ENCODE measurements at places on chromosomes 2 and 18.
A peak's percentile ranks its signal among the peaks of the same experiment; 100 is the strongest.

DNA sequence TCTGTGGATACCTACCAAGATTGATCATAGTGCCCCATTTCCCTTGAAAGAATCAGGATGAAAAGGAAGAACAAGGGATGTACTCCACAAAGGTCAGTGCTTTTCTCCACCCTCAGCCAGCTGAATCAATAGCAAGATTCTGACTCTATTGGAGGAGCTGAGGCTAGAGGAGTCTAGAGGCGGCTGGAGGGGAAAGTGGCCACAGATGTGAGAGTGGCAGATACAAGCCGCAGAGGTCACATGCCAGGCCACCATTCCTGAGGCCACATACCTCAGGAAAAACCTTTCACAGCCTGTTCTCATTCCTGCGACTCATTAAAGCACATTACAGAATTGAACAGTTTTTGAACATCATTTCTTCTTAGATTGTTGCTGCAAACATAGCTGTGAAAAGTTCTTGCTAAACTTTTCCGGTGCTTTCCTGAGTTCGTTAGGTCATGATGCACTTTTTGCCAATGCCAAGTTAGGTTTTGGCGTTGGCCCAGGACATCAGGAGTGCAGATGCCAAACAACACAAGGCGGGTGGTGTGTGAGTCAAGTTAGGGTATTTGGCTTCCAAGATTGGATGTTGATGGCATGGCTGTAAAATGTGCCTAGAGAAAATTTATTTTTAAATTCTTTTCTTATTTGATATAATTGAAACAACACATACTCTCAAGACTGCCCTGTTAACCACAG is 160.7 kb upstream of the SP5 start:
- DNase-seq: peak; percentile 82

- peak; percentile 30 for DNase-seq
These were observed 52.7 kb downstream of the TET3 start for GRCh38 chr2:74037379-74037860.

DNA sequence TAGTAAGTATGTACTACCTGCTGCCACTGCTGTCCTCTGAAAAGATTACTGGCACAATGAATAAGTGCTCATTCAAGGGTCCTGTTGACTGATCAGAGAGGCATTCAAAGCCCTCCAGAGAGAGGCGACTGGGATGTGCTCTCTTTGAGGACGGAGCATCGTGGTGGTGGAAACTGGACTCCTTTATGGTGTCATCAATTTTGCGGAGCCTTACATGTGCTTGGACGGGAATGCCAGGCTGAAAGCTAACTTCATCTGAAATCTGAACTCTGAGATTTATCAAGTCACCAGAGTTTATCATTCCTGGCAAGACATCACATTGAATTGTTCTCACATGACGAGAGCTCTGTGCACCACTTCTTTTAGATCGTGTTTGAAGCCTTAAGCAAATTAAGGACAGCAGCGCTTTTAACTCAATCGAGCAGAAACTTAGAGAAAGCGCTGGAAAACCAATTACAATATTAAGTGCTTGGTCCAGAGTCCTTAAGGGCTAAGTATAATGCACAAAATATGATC is 138.3 kb downstream of the NCK2 start:
- no peak for DNase-seq

DNA sequence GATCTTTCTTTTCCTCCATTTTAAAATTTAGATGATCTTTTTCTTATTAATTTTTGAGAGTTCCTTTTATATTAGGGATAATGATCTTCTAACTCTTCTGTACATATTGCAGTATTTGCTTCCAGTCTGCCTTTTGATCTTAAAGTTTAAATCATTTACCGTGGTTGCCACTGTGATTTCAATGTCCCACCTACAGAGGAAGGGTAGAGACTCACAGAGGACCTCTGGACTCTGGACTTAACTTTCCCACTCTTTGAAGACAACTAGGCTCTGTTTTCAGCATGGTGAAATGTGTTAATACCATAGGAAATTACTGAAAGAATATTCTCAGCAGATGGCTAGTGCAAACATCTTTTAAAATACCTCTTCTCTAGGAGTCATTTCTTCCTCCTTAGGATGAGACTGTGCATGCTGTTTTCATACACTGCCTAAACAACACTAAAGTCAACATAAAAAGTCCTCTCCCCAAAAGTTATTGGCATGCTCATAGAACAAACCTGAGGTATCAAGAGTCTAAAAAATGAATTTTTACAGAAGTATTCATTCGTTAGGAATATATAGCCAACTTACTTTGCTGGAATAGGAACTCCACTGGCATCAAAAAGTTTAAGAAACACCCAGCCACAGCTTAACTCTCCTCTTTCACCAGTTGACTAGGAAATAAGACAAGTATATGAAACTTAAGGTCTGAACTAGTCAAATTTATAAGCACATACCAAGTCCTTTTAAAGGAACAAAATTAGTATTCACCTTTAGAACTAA is 30.7 kb upstream of the MALL start:
- no peak for DNase-seq

GRCh38 chr2:120733238-120733932 is 2.3 kb upstream of the GLI2 start:
- DNase-seq: no peak

- peak; percentile 69 for DNase-seq
These were observed 31.6 kb downstream of the SUCLG1 start for GRCh38 chr2:84427235-84428138.

DNA sequence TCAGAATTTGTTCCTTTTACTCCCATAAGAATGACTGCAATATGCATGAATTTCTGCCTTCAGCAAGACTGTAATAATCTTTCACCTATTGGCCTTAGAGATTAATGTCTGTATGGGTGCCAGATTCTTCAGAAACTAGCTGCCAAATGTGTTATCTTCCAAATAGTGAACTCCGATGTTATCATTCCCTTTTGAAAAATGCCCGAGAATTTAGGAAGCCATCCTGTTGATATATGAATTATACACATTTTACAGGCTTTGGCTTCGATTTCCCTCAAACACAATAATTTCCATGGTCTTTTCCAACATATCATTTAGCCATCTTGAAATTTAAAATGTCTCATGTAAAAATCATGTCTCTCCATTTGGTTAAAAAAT is 101.5 kb downstream of the ZNF521 start:
- DNase-seq: no peak

DNA sequence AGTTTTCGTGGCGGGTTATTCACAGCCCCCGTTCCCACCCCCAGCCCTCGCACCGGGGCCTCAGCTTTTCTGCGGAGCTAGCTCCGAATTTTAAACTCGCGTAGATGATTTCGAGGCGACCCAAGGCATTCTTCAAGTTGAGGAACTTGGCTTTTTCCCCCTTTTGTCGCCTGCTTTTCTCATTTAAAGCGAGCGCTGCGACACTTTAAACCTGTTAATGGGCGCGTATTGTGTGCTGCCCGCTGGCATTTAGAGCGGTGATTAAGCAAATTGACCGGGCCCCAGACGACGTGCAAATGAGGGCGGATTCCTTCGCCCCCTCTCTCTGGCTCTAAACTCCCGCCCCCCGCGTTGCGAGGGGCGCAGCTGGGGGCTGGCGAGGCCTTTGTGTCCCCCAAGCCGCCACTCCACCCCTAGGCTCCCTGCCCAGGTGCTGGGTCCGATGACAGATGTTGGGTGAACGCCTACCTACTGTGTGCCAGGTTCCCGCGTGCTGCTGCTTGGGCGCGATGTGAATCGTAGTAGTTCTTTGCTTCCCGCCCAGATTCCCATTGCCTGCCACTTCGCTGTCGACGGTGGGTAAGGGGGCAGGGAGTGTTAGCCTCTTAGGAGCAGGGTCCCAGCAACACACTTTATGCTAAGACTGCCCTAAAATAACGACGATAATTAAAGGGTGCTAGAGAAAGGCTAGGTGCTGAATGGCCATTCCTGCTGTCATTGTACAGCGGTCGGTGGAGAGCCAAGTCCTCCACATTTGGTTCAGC is 1.9 kb downstream of the TCF7L1 start:
- no peak for DNase-seq

DNA sequence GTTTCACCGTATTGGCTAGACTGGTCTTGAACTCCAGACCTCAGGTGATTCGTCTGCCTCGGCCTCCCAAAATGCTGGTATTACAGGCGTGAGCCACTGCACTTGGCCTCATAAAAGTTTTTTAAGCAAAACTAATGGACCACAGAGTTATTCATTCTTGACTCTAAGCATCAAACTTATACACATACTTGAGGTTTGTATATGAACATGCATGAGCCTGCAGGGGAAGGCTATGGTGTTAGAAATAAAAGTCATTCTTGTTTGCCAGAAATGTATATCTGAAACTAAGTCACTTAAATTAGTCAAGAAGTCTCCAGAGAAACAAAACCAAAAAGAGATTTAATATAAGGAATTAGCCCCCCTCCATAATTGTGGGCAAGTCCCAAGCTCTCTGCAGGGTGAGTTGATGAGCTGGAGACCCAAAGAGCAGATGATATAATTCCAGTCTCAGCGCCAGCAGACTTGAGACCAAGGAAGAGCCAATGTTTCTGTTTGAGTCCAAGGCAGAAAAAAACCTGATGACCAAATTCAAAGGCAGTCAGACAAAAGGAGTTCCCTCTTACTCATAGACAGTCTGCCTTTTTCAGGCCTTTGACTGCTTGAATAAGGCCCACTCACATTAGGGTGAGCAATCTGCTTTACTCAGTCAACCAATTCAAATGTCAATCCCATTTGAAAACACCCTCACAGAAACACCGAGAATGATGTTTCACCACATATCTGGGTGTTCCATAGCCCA is 69.0 kb upstream of the DSG1 start:
- no peak for DNase-seq

DNA sequence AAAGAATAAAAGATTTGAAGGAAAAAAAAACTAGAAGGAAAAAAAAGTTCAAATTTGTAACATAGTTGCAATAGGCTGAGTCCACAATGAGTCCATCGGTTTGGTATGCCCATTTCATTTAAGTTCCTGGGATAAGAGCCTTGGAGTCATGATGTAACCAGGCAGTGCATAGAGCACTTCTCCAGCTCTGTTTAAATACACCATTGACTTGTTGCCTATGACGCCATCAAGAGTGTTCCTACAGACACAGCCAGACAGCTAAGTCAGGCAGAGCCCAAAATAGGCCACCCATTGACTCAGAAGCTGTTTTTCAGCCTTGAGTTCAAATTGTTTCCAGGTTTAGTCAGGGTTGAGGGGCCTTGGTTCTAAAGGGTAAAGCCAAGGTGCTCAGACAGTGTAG is 44.9 kb downstream of the SOCS6 start:
- peak; percentile 95 for DNase-seq

GRCh38 chr2:176626796-176627195 is 357.6 kb downstream of the MTX2 start:
- DNase-seq: no peak

DNA sequence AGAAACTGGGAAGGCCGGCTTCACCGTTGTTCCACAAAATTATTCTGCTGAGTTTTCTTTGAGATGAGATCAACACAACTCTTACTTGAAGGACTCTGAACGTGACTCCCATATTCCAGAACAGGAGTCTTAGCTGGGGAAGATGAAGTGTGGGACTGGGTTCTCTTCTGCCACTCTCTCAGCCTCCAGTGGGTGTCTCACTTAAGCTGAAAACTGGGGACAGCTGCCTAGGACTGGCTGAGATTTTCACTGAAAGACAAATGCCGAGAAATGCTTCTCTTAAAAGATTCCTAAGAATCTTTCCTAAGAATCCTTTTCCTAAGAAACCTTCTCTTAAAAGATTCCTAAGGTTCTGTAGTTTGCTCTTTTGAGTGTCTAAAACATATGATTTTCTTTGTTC is 156.6 kb upstream of the LHCGR start:
- no peak for DNase-seq

DNA sequence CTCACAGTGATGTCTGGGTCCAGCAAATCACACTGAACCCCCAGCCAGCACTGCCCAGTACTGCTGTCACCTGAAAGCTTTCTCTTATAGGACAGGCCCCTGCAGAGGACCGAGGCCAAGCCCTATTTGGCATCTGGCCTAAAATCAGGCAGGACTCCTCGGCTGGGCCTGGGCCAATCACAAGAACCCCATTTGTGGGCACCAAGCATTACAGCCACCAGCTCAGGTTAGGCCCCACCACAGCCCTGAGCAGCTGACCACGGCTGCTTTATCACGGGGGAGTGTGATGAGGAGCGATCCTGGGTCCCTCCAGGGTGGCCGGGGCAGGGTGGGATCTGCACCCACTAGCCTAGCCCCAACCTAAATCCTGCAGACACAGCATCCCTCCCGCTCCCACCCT is 8.2 kb downstream of the BIN1 start:
- DNase-seq: no peak

DNA sequence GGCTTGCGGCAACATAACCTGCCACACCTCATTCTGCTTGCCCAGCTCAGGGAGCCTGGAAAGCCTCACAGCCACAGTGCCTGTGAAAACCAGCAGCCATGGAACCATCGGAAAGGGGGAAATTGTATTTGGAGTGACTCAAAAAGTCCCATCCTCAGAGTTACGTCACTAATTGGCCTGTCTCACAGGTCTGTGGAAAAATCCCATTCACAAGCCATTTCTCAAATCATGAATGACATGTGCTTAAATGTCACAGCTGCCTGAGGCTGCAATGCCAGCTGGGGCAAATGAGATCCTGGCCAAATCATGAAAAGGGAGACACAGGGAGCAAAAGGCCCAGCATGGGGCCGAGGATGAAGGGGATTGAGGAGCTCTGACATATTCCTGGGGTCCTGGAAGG is 486.9 kb upstream of the RAB6C start:
- no peak for DNase-seq

GRCh38 chr2:138280999-138281695 is 220.4 kb upstream of the SPOPL start:
- DNase-seq: no peak

- DNase-seq: no peak
These were observed 16.1 kb downstream of the AGFG1 start for GRCh38 chr2:227488045-227488444.

GRCh38 chr2:231935207-231935524 is 9.0 kb upstream of the NPPC start:
- DNase-seq: no peak

DNA sequence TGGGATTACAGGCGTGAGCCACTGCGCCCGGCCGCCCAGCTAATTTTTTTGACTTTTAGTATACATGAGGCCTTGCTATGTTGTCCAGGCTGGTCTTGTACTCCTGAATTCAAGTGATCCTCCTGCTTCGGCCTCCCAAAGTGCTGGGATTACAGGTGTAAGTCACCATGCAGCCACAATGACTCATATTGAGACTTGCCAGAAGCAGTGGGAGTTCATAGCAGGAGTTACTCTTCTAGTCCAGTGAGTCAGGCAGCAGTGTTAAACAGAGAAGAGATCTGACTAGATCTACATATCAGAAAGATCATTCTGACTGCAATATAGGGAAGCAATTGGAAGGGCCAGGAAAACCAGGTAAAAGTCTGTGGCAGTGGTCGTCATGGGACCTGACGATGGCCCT is 1.5 kb upstream of the FLACC1 start:
- DNase-seq: peak; percentile 90

- peak; percentile 24 for DNase-seq
These were observed 9.1 kb upstream of the MYO5B start for GRCh38 chr18:50203801-50204604.
